ENCODE measurements at places on chromosomes 6 and 20. TPM values are rescaled to one million over a fixed set of nuclear protein-coding genes. Genes with fewer than 3 reads are reported as not detected.

DNA sequence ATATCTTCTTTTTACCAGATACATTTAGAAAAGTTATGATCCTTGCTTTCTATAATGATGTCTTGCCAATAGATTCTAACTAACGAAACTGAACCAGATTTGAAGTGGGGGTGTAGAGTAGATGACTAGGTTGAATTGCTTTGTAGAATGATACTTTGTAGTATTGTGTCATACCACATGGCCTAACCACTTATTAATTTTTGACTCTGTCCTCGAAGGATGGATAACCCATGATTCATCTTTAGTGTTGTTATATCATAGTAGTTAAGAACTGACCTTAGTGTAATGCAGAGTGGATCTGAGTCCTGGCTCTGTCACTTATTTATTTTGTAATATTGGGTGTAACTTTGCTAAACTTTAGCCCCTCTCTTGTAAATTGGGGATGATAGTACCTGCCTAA lies 4.5 kb downstream of the PHF3 start:
- no peak for DNase-seq

GRCh38 chr6:98831959-98832283 lies 2.5 kb upstream of the POU3F2 start:
- no peak for DNase-seq

- DNase-seq = no peak
Measured at GRCh38 chr6:151488226-151488625, 5.6 kb upstream of the CCDC170 start.

DNA sequence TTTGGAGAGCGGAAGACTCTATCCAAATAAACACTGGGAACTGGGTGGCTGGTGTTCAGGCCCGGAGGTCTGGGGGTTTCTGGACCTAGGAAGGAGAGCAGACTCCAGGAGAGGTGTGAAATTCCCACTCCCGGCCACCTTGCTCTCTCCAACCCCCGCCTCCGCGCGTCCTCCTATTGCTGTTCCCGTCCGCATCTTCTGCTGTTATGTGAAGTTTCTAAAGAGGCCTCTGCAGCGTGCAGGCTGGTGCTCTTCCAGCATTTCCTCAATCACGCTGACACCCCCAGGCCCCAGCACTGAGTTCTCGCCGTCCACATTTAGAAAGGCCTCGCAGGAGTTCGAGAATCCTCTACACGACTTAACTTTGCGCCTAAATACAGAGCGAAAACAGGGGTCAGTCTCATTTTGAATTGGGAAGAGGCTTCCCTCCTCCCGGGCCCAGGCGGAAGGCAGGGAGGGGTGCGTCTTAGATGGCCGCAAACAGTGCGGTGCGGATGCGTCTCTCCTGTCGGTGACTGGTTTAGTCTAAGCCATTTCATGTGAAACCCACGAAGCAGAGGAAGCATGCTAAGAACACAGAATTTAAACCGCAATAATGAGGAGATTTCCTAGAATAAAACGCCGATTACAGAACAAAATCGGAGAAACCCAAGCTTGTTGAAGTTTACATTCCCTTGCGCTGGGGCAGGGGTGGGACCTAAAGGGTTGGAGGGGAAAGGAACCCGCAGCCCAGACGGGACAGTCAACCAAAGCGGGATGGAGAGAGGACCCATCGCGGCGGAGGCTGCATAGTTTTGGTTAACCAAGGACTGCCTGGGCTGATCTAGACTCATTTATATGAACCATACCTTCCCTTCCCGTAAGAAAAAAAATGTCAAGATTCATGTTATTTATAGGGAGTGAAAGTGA lies 4.0 kb upstream of the FOXF2 start:
- DNase-seq = no peak

DNA sequence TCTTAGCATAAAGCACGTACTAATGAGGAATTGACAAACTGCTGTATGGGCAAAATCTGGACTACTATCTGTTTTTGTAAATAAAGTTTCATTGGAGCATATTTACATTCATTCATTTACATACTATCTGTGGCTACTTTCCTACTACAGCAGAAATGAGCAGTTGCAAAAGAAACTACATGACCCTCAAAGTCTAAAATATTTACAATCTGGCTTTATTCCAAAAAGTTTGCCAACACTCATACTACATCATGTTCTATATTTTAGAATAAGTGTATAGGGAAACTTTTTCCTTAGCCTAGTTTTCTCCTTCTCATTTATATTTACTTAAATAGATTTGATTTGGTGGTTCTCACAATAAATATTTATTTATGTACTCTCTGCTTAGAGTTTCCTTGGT lies 208.2 kb downstream of the RIMS1 start:
- no peak for DNase-seq

The PBOV1 gene
- 0.07 TPM for polyA plus RNA-seq

The CST1 gene
- not detected for polyA plus RNA-seq

The CHRNA4 gene
- 1.6 TPM for polyA plus RNA-seq

The C6orf15 gene
- not detected for polyA plus RNA-seq
